Stimulated activated naive B cell treated with anti-CD40 and anti-IgM and Interleukin-4, amounts not matched to agents 10 μg/mL and 1 μg/mL and 100 μg/mL, for 72 hours (primary cell): ENCODE measurements at places on chromosomes 6 and 20.

DNA sequence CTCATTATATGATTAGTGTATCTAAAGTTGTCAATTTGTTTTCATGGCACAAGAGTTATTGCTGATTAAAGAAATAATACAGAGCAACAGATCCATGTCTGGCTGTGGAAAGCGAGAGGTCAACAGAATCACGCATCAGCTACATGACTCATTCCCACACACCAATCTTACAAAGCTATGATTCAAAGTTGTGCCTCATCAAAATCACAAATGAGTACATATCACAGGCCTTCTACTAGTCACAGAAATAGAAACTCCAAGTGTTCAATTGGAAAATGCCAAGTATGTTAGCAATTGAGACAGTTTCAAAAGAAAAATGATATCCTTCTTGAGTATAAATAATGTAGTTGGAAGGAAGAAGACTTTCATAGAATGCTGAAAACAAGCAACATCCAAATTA lies 57.8 kb upstream of the NKAIN2 start:
- H3K4me1 ChIP-seq = no peaks in the 10 kb centered on the region
- no peaks in the 10 kb centered on the region for H3K27me3 ChIP-seq
- DNase-seq = no peak
- H3K36me3 ChIP-seq = no peaks in the 10 kb centered on the region
- no peak overlapping the region for H3K27ac ChIP-seq

DNA sequence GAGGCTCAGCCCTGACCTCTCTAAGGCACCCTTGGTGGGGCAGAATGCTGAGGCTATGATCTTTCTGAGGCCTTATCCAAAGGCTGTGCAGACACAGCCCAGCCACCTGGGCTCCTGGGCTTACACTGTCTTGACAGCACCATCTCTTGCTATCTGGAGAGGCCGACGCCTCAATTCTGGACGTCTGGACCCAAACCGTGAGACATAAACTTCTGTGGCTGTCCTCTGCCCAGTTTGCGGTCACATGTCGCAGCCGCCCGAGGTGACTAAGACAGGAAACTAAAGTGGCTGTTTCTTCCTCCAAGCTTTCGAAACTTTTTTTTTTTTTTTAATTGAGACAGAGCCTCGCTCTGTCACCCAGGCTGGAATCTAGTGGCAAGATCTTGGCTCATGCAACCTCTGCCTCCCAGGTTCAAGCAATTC lies 49.3 kb downstream of the PRR18 start:
- H3K4me3 ChIP-seq = peak overlapping the region; percentile 17
- H3K27me3 ChIP-seq = peaks cover 20% of the 10 kb centered on the region
- peaks cover 4% of the 10 kb centered on the region for H3K36me3 ChIP-seq
- DNase-seq = no peak

DNA sequence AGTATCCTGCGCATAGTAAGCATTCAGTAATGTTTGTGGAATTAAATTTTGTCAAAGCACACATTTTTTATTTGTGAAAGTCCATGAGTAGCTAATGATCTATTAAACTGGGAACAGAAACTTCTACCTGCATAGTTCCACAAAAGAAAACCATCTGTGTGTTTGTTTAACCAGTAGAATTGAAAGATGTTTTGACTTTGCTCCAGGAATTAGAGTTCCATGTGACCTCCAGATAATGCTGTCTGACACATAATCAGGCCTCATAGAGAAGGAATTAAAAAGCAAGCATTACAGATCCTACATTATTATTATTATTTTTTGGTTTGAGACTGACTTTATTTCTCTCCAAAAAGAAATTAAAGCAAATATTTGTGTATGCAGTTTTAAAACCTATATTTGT lies 126.5 kb downstream of the PACRG start:
- no peaks in the 10 kb centered on the region for H3K4me1 ChIP-seq
- DNase-seq = no peak
- no peak overlapping the region for H3K4me3 ChIP-seq
- no peak overlapping the region for H3K27ac ChIP-seq

DNA sequence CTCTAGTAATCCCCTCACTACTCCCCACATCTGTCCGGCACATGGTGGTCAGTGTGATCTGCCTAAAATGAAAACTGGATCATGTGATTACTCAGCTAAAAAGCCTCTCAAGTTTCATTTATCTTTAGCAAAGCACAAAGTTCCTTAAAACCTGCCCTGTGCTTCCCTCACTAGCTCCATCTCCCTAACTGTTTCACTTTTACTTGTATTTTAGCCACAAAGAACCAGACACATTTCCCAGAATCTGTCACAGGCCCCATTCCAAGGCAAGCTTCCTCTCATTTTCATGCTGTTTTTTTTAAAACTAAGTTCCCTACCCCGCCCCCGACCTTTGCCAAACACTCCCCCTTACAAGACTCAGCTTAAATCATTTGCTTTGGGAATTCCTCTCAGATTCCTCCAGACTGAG lies 8.9 kb upstream of the IGF2R start:
- DNase-seq = no peak
- no peak overlapping the region for H3K4me3 ChIP-seq
- H3K27me3 ChIP-seq = no peaks in the 10 kb centered on the region
- no peaks in the 10 kb centered on the region for H3K36me3 ChIP-seq

GRCh38 chr20:4167261-4168021 lies 152.1 kb upstream of the RNF24 start:
- H3K4me3 ChIP-seq = no peak overlapping the region
- no peak for DNase-seq
- H3K27ac ChIP-seq = no peak overlapping the region
- peaks cover 7% of the 10 kb centered on the region for H3K4me1 ChIP-seq
- H3K27me3 ChIP-seq = peaks cover 16% of the 10 kb centered on the region
- no peaks in the 10 kb centered on the region for H3K36me3 ChIP-seq
